ENCODE measurements at places on chromosomes 1 and 21.

DNA sequence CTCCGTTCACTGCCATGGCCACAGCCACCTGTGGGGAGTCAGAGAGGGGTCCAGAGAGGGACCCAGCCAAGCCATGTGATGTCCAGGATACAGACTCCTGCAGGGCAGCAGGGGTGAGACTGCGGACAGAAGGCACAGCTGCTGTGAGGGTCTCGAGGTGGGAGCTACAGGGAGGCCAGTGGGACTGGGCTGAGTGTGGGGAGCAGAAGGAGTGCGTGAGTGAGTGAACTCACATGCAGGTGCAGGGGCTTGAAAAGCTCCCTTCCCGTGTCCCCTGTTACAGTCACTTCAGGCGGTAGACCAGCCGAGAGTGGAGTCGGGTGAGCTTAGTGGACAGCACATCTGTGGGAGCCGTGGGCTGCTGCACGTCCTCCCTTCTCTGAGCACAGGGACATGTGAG, 42.4 kb downstream of the S100B start:
- DNase-seq = no peak

GRCh38 chr1:19597496-19598309, 46.4 kb upstream of the NBL1 start:
- DNase-seq = no peak

DNA sequence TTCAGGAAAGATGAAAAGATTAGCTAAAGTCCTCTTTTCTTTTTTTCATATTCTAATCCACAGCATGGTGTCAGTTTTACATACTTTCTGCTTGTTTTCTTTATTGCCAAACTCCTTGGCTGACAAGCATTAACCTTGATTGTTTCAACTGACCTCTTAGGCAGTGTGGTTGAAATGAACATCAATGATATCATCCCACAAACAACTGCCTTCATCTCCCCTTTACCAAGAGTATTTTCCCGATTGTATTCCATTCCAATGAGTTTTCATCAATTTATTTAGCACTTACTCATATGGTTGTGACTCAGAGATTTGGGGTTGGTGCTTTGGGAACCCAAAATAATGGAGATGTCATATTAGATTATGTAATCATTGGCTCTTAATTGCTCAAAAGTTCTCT, 71.8 kb downstream of the SPAG17 start:
- DNase-seq = no peak

DNA sequence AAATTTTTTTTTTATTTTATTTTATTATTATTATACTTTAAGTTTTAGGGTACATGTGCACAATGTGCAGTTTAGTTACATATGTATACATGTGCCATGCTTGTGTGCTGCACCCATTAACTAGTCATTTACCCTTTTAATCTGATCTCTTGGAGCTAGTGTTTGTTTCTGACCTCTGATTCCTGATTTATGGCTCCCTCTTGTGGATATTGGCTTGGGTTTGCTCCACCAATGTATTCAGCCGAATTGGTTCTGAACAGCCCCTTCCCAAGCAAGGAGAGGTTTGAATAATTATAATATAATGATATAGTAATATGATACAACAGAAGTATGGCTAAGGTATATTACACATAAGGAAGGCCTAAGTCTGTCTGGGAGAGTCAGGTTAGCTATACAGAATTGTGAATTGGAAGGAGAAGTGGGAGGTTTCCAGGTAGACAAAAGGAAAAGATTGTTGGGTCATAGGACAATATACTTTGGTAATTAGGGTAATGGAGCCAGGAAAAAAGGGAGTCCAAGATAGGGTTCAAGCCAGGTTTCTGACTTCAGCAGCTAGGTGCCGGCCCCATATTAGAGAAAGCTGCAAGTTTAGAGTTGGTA, 53.1 kb upstream of the HMCN1 start:
- DNase-seq = no peak

DNA sequence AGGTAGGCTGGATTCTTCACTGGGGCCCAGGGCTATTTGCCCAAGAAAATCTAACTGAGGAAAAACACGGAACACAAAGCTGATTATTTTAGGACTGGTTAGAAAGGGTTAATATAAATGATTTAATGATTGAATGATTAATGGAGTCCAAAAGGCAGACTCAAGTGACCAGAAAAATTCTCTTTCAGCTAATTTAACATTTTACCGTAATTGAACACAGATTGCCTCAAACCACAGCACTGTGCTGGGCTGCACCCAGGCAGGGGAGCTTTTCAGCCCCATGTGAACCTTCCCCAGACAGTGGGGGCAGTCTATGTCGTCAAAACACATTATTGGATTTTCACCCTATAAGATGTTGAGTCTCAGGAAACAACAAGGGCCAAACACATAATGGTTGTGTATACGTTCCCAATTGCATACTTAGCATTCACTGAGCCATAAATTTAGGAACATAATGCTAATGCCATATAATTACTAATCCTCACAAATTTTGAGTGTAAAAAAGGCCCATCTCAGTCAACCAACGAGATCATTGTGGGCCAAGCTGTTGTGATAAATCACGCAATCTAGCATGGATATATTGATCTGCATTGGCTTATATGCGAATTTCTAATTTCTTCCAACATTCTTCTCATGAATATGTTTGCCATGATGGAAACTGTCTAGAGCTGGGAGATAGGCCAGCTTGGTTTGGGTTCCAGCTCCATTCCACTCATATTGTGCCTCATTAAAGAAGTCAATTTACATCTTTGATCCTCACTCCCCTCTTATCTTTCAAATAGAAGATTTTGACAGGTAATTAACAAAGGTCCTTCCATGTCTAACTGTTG, 27.7 kb downstream of the DSCAM start:
- no peak for DNase-seq

GRCh38 chr1:56416495-56416894, 162.9 kb downstream of the PLPP3 start:
- DNase-seq = no peak

DNA sequence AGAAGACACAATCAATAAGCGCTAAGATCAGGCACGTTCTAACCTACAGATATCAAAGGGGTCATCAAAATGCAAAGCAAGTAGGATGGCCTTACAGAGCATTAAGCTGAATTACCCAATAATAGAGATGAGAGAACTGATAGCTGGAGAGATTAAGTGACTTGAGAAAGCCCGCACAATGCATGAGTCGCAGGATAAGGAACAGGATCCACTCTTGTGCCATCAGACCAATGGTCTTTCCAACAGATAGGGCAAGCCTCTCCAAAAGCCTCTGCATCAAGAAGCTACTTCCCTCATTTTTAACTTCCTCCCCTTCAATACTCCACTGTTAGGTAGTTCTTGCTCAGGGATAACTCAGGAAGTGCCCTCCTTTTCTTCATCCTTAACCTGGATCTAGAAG, 2.6 kb downstream of the CHML start:
- DNase-seq = no peak

GRCh38 chr1:244647819-244648218, 5.1 kb upstream of the DESI2 start:
- DNase-seq = no peak

DNA sequence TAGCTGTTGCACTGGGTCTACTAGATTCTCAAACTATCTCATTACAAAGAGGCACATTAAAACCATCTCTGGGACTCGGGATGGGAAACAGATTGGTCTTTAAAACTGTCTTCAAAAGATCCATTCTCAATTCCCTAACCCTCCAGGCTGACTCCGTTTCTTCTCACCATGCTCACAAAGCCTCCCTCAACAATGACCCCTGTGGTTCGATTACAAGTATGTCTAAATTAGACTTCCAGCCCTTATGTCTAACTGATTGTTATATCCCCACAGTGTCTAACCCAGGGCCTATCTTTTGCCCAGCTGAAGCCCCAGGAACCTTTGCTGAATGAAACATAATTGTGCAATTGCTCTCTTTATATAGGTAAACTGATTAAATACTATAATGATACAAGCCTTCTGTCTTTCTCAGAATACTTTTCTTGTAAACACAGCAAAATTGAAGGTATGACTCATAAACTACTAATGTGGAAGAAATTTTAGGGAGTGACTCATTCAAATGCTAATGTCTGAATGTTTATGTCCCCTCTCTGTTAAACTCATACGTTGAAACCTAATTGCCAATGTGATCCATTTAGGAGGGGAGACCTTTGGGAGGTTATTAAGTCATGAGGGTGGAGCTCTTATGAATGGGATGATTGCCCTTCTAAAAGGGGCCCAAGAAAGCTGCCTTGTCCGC, 65.6 kb upstream of the DAB1 start:
- DNase-seq = no peak

DNA sequence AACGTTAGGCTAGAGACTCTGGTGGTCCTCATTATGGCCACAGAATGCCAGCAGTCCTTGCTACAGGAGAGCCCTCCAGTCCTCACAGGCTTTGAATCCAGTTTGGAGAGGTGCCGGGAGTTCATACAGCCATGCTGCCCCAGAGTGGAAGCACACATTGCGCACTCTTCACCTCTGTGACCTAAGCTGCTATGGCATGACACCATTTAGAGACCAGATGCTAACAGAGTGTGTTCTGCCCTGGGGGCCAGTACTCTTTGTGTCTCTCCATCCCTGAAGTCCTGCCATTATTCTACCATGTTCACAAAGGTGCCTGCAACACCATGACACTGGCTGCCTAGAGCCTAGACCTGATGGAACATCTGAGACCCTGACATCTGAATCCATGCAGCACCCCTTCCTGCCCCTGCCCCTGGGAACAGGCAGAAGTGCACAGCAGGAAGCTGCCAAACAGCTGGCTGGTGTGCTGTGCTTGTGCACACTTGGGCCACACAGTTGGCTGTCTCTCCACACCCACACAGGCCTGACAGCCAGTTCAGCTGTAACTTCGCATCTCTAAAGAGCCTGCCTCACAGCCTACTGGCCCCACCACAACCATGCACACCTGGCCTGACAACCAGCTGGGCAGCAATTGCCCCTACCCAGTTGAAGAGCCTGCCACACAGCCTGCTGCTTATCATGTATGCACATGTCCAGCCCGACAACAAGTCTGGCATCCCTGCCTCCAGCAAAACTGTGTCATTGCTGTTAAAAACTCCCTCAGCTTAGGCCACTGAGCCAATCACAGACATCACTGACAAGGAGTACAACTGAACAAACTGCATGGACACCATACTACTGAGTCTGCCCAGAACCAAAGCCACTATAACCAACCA, 49.1 kb downstream of the MCOLN2 start:
- DNase-seq = no peak

GRCh38 chr1:22487781-22488180, 36.1 kb downstream of the ZBTB40 start:
- DNase-seq = no peak

- DNase-seq = no peak
Observed at GRCh38 chr1:32666901-32667566, 16.0 kb downstream of the RBBP4 start.

Data from activated naive CD4-positive, alpha-beta T cell (primary cell).